ENCODE measurements at places on chromosomes 1 and 21.

DNA sequence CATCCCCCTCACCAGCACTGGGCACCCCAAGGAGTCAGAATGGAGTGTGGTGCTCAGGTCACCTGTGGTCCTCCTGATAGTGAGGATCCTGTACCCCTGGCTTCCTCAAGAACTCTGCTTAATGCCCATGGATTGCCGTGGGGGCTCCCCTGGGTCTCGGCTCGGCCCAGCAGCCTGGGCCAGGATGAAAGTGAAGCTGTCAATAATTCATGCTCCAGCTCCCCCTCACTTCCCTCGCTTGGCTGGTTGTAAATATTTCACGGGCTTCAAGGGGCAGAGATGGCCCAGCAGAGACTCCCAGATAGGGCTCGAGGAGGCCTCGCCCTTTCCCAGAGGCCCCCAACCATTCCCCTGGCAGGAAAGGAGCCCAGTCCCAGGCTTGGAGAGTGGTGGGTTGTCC lies 42.6 kb upstream of the KCNA10 start:
- DNase-seq = no peak

DNA sequence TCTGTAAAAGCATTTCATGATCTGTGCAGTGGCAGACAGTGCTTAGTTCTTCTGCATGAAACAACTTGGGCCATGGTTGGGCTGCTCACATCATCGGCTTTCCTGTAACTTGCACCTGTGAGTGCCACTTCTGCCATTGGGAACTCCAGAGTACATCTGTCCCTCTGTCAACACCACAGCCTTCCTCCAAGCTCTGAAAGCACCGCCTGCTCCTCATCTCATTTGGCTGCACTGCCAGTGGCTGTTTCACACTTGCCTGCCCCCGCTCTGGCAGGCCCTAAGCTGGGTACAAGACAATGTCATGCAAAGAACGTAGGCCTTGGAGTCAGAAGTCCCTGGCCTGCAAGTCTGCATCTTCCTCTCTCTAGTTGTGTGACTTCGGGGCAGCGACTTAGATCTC lies 46.4 kb downstream of the DDX20 start:
- no peak for DNase-seq

GRCh38 chr1:77316966-77317365 lies 35.1 kb downstream of the AK5 start:
- DNase-seq = no peak

DNA sequence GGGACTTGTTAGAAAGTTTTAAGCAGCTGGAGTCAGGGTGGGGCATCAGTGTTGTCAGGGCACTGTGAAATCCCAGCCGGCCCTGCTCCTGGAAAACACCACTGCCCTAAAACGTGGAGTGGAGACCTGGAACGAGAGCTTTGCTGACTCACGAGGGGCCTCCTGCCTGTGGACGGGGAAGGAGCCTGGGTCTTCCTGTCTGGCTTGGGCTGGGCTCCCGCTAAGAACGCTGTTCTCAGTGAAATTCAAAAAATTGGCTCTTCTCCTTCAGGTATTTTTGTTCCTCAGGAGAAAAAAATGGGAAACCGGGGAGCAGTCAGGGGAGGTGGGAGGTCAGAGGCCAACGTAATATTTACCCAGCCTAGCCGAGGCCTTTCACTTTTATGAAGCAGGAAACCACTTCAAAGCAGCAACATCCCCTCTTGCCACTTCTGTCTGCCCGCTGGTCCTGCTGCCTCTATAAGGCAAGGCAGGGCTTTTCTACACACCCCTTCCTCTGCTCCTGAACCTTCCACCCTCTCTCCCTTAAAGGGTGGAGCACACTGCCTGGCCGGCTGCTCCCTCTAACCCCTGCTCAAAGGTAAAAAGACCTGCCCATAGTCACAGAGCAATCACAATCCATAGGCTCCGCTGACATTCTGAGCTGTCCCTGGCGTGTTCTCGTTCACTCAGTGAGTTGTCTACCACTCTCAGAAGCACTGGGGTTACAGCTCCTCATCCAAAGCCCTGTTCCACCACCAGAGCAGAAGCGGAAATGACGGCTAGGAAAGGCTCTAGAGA lies 8.0 kb downstream of the PLXNA2 start:
- DNase-seq = peak; percentile 10

- DNase-seq = no peak
Observed at GRCh38 chr1:198939956-198940355, 301.1 kb downstream of the PTPRC start.

DNA sequence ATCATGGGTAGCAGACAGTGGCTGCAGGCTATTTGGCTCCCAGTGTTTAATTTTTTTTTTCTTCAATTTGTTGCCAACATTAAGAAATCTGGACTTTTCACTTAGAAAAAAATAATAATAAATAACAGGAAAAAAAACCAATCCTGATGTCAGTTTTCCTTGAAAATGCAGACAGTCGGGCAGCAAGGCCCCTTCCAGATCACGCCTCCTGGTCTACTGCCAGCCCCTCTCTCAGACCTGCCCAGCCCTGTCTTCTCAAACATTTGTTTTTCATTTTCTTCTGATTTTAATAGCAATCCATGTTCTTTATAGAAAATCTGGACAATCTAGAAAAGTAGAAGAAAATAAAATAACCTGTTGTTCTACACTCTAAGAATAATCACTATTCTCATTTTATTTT lies 15.5 kb downstream of the IFNGR2 start:
- DNase-seq = no peak

GRCh38 chr1:243236604-243237252 lies 18.4 kb downstream of the CEP170 start:
- no peak for DNase-seq

- DNase-seq = no peak
Observed at GRCh38 chr1:58812926-58813325, 29.1 kb upstream of the JUN start.

DNA sequence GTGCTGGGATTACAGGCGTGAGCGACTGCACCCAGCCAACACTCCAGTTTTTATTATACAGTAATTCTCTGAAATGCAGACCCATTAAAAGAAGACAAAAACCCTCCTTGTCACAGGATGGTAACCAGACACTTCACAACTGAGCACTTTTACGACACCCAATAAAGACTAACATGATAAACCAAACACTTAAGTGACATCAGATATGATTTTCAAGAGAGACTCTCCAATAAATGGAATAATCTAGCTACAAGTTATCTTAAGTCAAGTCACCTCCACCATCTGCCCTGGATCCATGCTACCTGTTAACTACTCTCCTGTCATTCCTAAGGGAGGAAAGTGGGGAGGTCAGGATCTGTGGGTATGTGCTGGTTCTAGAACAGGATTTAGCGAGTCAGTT lies 5.6 kb downstream of the GNG12 start:
- DNase-seq = no peak

GRCh38 chr1:65001231-65001792 lies 35.0 kb upstream of the JAK1 start:
- DNase-seq = peak; percentile 90

DNA sequence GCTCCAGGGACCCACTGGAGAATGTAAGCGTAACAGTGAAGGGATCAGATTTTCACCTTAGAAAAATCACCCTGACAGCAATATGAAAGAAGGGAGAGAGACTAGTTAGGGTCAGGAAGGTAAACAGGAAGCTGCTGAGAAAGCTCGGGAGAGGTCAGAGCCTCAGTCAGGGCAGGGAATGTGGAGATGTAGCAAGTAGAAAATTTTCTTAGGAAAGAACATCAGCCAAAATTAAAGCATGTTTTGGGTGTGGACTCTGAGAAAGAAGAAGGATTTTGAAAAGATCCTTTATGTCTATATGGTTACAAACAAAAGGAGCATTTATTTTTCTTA lies 16.7 kb upstream of the ERICH3 start:
- DNase-seq = no peak

DNA sequence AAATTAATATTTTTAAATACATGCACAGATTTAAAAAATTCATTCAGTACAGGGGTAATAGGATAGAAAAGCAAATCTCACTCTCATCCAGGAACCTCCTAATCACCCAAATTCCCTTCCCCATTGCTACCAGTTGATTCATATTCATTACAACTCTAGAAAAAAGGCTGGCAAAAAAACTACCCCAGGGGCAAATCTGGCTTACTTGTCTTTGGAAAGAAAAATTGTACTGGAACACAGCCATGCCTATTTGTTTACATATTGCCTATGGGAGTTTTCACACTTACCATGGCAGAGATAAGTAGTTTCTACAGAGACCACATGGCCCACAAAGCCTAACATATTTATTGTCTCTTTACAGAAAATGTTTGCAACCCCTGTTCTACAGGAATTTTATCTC lies 8.9 kb upstream of the RBM34 start:
- no peak for DNase-seq

DNA sequence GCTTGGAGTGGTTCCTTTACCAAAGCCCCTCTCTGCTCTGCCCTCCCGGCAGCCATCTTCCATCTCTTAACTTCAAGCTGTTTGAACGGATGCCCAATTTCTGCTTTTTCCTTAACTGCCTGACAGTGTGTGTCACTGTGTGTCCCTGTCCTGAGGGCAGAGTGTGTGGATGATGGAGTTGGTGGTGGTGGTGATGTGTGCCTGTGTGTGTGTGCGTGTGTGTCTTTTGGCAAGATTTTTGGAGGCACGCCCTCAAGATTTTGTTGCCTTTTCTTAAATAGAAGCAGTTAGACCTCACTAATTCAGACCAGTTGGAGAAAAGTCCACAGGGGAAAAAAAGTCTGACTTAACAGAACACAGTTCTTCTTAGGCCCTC lies 30.3 kb downstream of the SERTAD4 start:
- DNase-seq = no peak

GRCh38 chr1:231515748-231516147 lies 12.7 kb upstream of the TSNAX start:
- no peak for DNase-seq

- no peak for DNase-seq
Observed at GRCh38 chr1:85608851-85609250, 28.3 kb downstream of the CCN1 start.

DNA sequence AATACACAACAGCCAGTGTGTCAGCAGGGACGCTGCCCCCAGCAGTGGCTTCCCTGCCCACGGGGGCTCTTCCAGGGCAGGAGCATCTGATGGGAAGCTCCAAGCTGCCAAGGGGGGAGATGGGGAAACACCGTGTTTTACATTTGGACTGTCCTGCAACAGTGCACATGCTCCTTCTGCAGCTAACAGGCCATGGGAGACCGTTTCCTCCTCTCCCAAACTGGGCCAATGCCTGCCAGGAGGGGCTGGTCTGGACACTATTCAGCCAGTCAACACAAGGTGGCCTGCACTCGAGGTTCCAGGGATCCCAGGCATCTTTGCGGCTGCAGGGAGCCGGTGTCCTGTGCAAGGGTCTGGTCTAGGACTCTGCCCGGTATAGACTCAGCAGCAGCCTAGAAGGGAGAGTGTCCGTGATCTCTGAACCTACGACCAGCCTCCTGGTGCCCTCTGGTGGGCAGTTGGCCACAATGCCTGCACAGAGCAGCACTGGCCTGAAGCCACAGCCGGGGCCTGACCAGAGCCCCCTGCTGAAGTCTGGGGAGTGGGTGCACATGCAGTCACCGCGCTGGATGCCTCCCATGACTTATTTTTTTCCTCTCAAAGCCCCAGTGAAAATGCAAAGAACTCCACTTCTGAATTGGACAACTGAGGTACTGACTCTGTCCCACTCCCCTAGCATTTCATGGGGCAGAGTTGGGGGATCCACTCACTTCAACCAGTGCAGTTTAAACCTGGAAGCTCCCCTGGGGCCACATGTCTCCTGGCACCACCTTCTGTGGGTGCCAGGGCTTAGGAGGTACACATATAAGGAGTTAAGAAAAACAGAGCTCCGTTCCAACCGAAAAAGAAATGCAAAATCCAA lies 33.3 kb downstream of the RCC2 start:
- DNase-seq = peak; percentile 59

GRCh38 chr1:111669268-111669667 lies 49.7 kb downstream of the RAP1A start:
- no peak for DNase-seq

GRCh38 chr1:174976436-174977108 lies 23.2 kb upstream of the CACYBP start:
- DNase-seq = no peak

- no peak for DNase-seq
Observed at GRCh38 chr1:50232336-50232735, 123.6 kb downstream of the ELAVL4 start.

GRCh38 chr1:234271243-234271606 lies 102.0 kb upstream of the COA6 start:
- peak; percentile 16 for DNase-seq

- DNase-seq = no peak
Observed at GRCh38 chr1:2272686-2273400, 44.7 kb downstream of the SKI start.

DNA sequence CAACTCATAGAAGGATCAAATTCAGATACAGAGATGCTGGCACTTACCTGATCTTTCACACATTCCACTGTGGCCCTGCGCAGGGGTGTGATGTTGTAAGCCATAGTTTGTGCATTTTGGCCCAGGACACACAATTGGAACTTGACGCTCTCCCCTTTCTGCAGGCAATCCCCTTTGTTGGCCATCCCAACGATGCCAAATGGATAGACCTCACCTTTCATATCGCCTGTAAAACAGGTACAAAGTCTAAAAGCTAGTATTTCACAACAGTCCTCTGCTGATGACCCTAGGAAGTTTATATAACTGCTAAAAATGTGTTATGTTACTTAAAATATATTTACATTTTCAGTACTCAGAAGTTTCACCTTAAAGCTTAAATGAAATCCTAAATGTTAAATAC lies 3.9 kb upstream of the NRAS start:
- DNase-seq = no peak

GRCh38 chr1:179241530-179242097 lies 12.1 kb upstream of the ABL2 start:
- DNase-seq = no peak

DNA sequence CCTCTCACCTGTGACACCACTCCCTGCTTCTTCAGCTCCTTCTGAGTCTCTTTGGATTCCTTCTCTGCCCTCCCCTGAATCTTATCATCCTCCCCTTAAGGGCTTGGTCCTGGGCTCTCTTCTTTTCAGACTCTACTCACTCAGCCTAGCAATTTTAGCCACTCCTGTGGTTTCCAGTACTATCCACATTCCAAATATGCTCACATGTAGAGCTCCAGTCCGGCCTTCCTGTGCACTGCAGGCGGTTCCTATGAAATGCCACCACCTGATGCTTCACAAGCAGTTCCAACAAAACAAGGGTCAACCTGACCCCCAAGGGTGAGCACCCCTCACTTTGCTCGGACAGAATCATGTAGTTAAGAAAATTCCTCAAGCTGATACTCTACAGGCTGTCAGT lies 35.9 kb downstream of the MAB21L3 start:
- no peak for DNase-seq
